T-helper 17 cell (primary cell): ENCODE measurements at places on chromosomes 16 and 17. TPM values are rescaled to one million over a fixed set of nuclear protein-coding genes. Genes with fewer than 3 reads are reported as not detected.

GRCh38 chr16:75754141-75754540 lies 27.9 kb upstream of the CPHXL start:
- H3K27me3 ChIP-seq = peaks cover 30% of the 10 kb centered on the region
- H3K4me3 ChIP-seq = no peak overlapping the region
- H3K4me1 ChIP-seq = peaks cover 4% of the 10 kb centered on the region
- H3K27ac ChIP-seq = no peak overlapping the region
- DNase-seq = no peak

DNA sequence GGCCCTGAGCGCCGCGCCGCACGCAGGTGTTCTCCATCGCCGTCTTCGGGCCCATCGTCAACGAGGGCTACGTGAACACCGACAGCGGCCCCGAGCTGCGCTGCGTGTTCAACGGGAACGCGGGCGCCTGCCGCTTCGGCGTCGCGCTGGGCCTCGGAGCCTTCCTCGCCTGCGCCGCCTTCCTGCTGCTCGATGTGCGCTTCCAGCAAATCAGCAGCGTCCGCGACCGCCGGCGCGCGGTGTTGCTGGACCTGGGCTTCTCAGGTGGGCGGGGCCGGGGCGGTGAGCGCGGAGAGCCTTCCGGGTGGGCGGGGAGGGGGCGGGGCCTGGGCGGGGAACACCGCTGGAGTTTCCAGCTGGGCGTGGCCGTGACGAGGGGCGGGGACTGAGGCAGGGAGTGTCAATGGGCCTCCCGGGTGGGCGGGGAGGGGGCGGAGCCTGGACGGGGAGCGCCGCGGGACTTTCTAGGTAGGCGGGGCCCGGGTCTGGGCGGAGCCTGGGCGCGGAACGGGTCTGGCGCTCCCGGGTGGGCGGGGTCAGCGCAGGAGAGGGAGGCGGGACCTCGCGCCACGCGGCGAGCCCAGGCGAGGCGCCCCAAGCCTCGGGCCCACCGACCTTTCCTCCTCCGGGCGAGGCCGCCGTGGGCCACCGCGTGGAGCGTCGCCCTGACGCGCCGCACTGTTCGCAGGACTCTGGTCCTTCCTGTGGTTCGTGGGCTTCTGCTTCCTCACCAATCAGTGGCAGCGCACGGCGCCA lies 2.4 kb downstream of the SYNGR3 start:
- H3K27ac ChIP-seq = peak overlapping the region; percentile 65
- peaks cover 7% of the 10 kb centered on the region for H3K4me1 ChIP-seq
- peak; percentile 100 for DNase-seq
- H3K36me3 ChIP-seq = no peaks in the 10 kb centered on the region

C16orf89 gene
- total RNA-seq = not detected

TMEM220 gene
- 0.77 TPM for total RNA-seq

DNA sequence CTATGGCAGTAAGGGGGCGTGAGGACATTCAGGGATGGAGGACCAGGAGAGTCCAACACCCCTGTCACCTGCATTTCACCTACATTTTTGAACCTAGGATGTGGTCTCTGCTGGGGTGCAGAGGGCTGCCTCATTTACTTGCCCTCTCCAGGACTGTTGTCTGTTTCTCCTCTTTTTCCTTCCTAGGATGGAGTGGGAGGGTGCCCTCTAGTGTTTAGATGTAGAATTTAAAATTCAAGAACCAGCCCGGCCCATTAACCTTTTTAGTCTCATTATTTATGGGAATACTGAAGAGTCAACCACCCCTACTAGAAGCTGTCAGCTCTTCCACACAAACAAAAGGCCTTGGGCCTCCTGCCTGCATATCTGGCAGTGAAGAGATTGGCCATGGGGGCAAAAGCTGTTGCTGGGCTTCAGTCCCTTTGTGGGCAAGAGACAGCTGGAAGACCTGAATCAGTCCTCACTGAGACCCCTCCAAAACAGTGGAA lies 2.5 kb upstream of the STARD3 start:
- peak overlapping the region; percentile 15 for H3K4me3 ChIP-seq
- H3K4me1 ChIP-seq = peaks cover 29% of the 10 kb centered on the region
- no peak for DNase-seq
- peak overlapping the region; percentile 83 for H3K27ac ChIP-seq

DNA sequence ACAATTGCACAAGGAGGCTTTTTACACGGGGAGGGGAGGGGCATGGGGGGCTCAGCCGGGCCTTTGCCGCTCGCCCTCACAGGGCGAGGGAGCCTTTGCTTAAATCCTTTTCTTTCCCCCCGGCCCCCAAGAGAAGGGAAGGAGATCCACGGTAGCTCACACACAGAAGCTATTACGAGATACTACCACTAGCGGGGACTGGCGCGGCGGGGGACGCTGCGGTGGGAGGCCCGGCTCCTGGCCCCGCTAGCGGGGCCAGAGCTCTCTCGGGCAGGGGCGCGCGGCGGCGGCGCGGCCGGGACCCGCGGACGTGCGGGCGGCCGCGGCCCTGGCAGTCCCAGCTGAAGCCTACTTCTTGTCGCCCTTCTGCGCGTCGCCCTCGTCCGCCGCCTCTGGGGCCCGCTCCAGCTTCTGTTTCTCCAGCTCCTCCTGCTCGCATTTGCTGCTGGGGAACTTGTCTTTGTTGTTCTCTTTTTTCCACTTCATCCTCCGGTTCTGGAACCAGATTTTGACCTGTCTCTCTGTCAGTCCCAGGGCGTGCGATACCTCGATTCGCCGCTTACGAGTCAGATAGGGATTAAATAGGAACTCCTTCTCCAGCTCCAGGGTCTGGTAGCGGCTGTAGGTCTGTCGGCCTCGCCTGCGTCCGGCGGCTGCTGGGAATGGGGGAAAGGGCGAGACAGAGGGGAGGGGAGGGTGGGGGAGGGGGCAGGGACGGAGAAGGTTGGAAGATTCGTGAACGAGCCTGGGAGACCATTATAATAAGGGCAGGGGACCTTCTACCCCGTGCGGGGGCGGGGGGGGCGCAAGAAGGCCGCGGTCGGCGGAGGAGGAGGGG lies 2.0 kb downstream of the HOXB8 start:
- no peak overlapping the region for H3K27ac ChIP-seq
- H3K4me1 ChIP-seq = peaks cover 40% of the 10 kb centered on the region
- peak overlapping the region; percentile 95 for H3K4me3 ChIP-seq
- peaks cover 6% of the 10 kb centered on the region for H3K36me3 ChIP-seq
- DNase-seq = peak; percentile 46
- H3K27me3 ChIP-seq = peaks cover 85% of the 10 kb centered on the region

- peaks cover 29% of the 10 kb centered on the region for H3K27me3 ChIP-seq
- H3K4me1 ChIP-seq = peaks cover 6% of the 10 kb centered on the region
- no peak overlapping the region for H3K27ac ChIP-seq
These were observed 14.7 kb downstream of the RPH3AL start for GRCh38 chr17:337866-338265.

DNA sequence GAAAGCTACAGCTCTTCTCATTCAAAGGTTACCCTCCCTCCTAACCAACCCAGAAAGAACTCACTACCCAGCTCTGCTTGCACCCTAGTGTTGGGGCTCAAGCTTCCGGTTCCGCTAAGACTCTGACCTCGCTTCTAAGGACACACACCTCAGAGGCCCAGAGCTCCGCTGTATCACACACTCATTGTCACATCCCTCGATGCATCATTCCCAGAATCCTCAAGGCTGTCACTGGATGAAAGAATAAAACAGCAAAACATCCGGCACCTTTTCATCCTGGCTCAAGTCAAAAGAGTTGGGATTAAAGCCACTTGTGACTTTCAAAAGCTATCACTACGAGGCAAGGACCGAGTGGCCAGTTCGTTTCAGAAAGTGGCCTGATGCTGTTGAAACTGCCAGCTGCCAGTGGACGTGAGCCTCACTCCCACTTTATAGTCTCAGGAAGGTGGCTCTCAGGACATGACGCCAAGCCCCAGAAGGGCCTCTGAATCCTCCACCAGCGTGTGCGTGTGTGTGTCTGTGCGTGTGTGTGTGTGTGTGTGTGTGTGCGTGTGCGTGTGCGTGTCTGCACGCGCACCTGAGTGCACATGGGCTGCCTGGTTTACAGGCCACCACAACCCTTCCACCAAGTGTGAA lies 29.0 kb downstream of the ZFHX3 start:
- H3K27me3 ChIP-seq = peaks cover 4% of the 10 kb centered on the region
- H3K27ac ChIP-seq = no peak overlapping the region
- H3K36me3 ChIP-seq = no peaks in the 10 kb centered on the region
- peaks cover 3% of the 10 kb centered on the region for H3K4me1 ChIP-seq
- H3K4me3 ChIP-seq = no peak overlapping the region

DNA sequence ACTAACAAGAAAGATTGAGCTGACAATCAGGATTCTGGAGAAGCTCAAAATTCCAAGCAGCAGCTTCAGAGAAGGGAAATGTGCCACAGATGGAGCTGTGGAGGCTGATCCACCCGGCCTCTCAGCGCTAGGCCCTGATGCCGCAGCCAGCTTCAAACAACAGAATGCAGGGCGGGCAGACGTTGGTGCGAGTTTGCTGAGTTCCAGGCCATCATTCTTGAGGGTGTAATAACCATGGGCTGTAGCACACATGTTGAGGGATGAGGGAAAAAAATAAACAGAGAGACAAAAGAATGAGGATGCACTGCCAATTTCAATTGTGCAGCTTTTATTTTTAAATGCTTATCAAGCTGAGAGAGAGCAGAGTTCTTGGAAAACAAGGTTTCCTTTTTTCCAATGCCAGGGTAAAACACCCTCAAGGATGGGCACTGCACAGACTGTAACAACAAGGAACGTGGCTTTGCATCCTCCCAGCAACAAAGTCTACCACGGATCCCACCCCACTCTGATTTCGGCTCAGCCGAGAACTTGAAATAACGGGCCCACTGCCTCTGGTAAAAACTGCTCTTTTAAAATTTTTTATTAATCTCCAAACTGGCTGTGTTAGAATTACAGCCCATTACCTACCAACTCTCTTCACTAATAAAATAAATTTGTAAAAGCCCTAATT lies 90.2 kb downstream of the SMG6 start:
- H3K36me3 ChIP-seq = peaks cover 5% of the 10 kb centered on the region
- H3K27me3 ChIP-seq = no peaks in the 10 kb centered on the region
- H3K4me1 ChIP-seq = peaks cover 45% of the 10 kb centered on the region

TK1 gene
- 1.2 TPM for total RNA-seq

GRCh38 chr17:4539025-4539424 lies 16.2 kb downstream of the MYBBP1A start:
- peaks cover 10% of the 10 kb centered on the region for H3K4me1 ChIP-seq
- no peaks in the 10 kb centered on the region for H3K27me3 ChIP-seq
- no peak overlapping the region for H3K27ac ChIP-seq
- no peak for DNase-seq

- H3K27ac ChIP-seq = no peak overlapping the region
- H3K4me1 ChIP-seq = peaks cover 11% of the 10 kb centered on the region
- peak overlapping the region; percentile 7 for H3K4me3 ChIP-seq
- H3K27me3 ChIP-seq = peaks cover 73% of the 10 kb centered on the region
These were observed 71.0 kb downstream of the RBBP6 start for GRCh38 chr16:24610416-24610755.
